ENCODE measurements at places on chromosomes 13 and 19.

GRCh38 chr13:41985788-41986508 is 25.0 kb upstream of the VWA8 start:
- DNase-seq = no peak

DNA sequence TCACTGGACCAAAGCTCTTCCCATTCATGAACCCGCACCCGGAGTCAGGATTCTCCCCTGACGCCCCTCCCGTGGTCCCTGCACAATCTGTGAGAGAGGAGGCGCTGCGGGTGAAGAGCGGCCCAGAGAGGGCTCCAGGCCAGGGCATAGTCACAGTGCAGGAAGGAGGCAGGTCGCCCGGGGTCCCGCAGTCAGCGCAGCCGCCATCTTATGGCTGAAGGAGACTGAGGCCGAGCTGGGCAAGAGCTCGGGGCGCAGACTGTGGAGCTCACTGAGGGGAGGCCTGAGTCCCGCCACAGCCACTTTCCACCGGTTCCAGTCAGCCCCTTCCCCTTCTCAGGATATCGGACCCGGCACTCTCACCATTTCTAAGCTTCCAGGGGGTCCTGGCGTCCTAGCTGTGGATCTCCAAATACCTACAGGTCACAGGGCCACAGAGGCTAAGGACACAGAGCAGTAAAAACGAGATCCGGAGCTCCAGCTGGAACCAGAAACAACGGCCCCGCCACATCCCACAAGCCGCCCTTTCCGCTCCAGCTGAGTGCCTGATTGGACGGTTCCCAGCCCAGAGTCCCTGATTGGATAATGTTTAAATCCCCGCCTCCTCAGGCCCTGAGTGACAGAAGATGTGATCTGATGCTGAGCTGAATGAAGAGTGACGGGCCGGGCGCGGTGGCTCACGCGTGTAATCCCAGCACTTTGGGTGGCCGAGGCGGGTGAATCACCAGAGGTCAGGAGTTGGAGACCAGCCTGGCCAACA is at the start of gene ZNF99:
Gene ZNF99 (minus strand): TSS at position 501 of the 760 bp plus-strand sequence. CDS start 135 bp downstream, at position 366.
- DNase-seq = no peak

DNA sequence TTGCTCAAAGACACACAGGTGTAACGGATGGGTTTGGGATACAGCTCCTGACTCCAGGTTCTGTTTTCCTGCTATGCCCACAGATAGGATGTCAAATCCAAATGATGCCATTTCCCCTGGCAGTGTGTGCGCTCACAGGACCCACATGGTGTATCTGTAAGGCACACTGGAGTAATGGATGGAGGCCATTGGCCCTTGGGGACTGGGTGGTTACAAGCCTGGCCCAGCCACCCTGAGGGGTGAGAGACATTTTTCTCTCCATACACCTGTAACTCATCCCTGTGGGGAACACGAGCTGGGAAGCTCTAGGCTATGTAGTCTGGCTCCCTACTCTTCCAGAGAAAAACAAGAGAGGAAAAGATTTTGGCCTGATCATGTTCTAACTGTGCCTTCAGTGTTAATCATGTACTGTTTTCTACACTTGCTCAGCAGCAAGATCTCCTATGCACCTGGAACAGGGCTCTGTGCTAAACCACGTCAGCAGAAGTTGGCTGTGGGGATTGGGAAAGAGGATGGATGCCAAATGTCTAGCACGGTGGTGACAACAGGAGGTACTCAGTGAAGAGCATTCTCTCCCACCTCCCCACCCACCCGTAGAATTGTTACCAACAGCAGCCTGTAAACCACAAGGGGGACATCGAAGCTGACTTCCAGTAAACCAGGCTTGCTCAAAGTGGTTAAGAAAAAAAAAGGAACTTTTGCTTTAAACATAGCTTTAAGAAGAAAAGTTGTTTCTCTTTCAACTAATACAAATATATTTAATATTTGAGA is 237.0 kb downstream of the LACC1 start:
- no peak for DNase-seq

DNA sequence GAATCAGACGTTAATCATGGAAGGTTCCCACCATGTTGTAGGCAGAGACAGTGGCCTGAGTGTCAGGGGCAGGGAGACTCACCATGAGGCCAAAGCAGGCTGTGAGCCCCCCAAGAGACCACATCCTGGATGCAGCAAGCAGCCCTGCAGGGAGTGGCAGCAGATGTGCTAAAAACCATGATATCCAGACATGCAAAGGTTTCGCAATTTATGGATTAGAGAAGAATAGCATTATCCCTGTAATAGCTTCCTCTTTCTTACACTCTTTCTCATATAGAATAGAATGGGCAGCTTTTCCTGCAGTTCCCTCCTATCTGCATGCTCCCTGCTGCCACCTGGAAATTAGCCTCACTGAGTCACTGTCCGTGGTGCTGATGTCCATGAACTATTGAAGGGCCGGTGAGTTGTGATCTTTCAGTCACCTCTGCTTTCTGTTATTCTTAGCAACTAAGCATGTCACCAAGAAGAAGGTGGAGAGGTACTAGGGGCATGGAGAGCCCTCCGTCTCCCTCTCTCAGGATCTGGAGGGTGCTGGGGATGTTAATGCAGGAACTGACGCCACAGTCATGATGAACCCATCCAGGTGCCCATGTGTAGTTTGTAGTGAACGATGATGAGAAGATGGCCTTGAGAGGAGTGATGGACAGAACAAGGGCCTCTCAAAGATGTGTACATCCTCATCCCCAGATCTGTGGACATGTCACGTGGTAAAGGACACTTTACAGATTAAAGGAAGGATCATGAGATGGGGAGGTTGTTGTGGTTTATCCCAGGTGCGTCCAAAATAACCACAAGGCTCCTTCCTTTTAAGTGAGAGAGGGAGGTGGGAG is 9.9 kb downstream of the CEACAM4 start:
- DNase-seq = no peak

GRCh38 chr13:103436057-103436654 is 369.9 kb upstream of the SLC10A2 start:
- no peak for DNase-seq

DNA sequence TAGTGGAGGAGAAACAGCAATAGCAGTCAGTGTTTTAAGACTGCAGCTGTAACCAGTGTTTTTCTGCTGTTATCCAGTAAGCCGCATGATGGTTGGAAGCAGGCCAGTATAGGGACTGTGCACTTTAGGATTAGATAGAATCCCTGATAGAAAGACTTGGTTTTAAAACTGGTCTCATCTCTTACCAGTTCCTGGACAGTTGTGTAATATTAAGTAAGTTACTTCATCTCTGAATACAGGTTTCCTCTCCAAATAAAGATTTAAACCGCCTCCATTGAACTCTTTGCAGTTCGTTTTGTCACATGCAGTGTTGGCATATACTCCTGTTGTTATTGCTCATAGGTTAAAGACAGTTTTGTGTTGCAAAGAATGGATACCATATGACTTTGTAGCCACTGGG is 25.6 kb downstream of the URI1 start:
- no peak for DNase-seq

- DNase-seq = no peak
These were observed 15.8 kb upstream of the FPR3 start for GRCh38 chr19:51779181-51779580.

- DNase-seq = no peak
These were observed 50.7 kb upstream of the FNDC3A start for GRCh38 chr13:48925001-48925400.

DNA sequence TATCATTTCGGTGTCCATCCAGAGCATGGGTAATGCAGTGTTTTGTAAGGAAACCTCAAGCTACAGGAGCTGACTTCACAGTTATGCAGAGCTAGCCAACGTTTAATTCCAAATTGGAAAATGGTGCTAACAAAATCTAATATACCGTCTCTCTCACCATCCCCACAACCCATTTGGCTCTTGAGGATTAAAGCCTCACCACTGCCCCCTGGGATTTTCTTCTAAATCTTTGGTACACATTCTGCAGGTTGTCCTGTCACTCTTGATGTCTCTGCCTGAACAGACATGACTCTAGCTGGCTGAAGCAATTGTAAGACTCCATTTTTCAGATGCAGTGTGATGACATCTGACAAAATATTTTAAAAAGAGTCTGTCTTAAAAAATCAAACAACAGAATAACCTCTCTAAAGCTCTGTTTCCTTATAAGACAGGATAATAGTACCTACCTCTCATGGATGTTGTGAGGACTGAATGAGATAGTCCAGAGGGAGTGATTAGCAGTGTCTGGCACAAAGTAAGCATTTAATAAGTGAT is 451.8 kb downstream of the SUCLA2 start:
- DNase-seq = no peak

- DNase-seq = peak; percentile 91
These were observed 4.5 kb upstream of the ARHGAP35 start for GRCh38 chr19:46856062-46857022.

- peak; percentile 39 for DNase-seq
These were observed 25.0 kb downstream of the TSSK6 start for GRCh38 chr19:19490214-19490968.

DNA sequence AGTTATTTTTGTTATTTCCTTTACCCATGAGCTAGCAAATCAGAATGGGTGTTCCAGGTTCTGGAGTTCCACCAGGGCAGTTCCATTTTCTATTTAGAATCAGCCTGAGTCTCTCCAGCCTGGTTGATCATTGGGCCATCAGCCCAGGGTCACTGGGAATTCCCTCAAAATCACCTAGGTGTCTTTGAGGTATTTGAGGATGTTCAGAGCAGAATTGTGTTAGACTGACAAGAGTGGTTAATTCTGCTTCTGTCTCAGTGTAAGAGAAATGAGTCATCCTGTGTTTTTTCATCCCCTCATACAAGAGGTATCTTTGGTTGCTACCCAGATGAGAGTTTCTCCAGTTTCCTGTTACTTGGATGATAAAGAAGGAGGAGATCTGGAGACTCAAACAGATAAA is 11.7 kb downstream of the ZNF66 start:
- no peak for DNase-seq

DNA sequence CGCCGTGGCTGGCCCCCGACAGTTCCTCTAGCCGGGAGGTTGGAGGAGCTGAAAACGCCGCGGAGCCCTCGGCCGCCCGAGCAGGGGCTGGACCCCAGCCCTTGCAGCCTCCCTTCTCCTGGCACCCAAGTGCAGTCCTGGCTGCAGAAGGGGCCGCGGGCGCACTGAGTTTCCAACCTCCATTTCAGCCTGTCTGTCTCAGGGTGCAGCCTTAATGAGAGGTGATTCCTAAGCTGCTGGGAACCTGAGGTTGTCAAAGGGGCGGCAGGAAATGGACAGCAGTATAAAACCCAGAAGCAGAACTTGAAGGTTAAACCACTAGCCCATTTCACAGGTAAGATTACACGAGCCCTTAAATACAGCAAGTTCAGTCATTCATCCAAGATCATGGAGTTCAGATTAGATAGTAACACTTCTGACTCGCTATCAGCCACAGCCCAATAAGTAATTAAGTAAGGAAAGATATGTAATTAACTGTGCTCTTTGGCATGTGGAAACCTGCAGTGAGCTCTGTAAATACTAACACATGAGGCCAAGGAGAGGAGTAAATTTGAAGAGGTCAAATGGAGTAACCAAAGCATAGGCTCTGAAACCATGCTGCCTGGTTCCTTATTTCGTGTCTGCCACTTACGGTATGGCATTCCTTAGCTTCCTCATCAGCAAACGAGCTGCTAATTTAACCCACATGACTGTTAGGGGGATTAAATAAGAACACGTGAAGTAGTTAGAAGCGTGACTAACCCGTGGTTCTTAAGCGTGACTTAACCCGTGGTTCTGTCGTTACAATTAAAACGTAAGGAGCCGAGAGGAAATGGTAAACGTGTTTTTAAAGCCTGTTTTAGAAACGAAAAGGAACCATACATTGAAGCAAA is 686 bp downstream of the SETDB2 start:
- no peak for DNase-seq

DNA sequence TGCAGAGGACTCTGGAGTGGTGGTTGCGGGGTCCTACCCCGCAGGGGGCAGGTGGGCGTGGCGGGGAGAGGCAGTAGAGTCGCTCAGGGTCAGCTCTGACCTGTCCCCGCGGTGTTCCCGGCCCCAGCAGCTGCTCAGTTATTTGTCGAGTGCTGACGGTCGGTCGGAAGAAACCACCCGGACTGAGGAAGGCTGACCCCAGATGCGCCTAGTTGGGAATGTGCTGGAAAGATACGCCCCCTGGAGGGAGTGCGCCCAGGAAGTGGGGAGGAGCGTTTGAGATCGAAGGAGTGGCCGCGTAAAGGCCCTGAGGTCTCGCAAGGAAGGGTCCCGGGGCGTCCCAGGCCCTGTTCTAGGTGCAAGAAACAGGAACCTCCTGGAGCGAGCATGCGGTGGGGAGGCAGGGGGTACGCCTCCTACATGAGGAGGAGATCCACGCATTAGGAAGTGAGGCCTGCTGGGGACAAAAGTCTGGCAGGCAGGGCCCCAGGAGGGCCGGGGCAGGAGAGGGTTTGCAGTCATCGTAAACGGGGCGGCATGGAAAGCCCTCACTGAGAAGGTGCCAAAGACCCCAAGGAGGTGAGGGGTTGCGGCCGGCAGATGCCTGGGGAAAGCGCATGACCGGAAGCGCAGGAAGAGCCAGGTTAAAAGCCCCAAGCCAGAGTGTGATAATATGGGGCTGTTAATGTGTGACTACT is 9.2 kb downstream of the CCDC8 start:
- no peak for DNase-seq

- no peak for DNase-seq
These were observed 5.6 kb upstream of the TM9SF2 start for GRCh38 chr13:99495466-99496183.

DNA sequence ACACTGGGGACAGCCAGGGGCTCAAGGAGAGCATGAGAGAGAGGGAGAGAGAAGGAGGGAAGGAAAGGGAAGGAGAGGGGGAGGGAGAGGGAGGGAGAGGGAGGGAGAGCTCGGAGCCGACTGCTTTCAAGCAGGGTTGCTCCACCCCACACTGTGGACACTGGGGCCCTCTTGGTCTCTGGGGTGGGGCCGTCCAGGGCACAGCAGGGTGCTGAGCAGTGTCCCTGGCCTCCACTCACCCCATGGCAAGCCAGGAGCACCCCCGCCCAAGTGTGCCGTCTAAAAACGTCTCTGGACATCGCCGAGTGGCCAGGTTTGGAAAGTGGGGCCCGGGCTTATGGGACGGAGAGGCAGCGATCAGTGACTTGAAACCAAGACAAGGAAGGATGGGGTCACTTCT is 20.9 kb downstream of the DPP9 start:
- no peak for DNase-seq

- no peak for DNase-seq
These were observed 75.4 kb downstream of the GGACT start for GRCh38 chr13:100513171-100513570.

Data from NCI-H1048 (cell line).